ENCODE measurements at places on chromosomes 2 and 18.

- DNase-seq, result no peak
These were observed 28.0 kb upstream of the LMAN1 start for GRCh38 chr18:59386909-59387686.

GRCh38 chr2:43368483-43369385 lies 142.3 kb upstream of the ZFP36L2 start:
- no peak for DNase-seq

GRCh38 chr2:136323935-136324334 lies 206.0 kb upstream of the CXCR4 start:
- DNase-seq, result no peak

GRCh38 chr2:24945907-24946306 lies 25.8 kb downstream of the DNAJC27 start:
- no peak for DNase-seq

GRCh38 chr2:118747637-118748036 lies 99.8 kb downstream of the EN1 start:
- no peak for DNase-seq

DNA sequence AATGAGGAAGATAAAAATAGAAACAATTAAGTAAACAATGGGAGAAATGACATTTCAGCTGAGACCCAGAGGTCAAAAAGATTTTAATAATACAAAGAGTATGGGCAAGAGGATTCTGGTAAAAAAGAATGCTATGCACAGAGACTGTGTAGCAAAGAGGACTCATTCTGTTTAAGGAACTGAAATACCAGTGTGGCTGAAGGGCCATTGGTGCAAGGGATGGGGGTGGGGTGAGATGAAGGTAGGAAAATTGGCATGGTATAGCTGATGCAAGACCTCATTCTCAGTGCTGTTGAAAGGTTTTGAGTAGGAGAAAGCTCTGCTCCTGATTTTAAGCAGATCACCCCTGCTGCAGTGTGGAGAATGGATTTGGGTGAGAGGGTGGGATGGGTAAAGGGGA lies 10.8 kb downstream of the GALNT1 start:
- DNase-seq, result no peak

DNA sequence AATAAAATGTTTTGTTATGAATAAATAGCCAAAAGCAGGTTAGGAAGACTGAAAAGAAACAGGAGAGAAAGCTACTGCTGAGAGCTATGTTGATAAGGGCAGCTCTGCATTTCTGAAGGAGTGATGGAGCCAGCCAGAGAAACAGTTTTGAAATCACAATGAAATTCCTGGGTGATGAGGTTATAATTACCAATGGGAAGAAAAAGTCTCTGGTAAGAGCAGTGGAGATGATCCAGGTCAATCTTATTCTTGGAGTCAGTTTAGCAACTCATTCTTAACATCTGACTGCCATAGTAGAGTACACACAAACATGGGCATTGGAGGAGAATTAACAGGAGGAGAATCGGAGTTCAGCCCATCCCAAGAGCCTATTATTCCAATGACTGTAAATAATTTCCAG lies 2.4 kb downstream of the ALKAL2 start:
- no peak for DNase-seq

DNA sequence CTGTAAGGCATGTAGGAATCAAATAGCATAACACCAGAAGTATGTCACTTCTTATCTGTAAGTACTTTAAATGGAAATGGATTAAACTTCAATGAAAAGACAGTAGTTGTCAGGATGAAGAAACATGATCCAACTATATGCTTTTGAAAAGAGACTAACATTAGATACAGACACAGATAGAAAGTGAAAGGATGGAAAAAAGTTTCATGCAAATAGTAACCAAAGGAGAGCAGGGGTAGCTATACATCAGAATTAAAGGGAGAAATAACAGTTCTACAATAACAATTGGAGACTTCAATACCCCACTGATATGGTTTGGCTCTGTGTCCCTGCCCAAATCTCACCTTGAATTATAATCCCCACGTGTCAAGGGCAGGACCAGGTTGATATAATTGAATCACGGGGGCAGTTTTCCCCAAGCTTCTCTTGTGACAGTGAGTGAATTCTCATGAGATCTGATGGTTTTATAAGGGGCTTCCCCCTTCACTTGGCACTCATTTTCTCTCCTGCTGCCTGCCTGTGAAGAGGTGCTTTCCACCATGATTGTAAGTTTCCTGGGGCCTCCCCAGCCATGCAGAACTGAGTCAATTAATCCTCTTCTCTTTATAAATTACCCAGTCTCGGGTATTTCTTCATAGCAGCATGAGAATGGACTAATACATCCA lies 205.4 kb upstream of the CDH2 start:
- DNase-seq, result no peak

DNA sequence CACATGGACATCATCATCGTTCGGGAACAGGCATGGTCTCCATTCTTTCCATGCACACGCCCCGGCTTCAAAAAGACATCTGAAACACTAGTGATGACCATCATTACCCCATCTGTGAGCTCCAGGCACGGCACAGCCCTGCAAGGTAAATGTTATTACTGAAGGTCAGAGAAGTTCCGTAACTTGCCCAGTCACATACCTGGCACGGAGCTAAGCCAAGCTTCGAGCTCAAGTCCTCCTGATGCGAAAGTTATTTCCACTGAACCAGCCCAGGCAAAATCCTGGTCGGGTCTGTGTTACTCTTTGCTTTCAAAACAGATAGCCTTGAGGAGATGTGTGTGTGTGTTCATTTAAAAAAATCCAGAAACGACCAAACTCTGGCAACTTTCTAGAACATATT lies 22.8 kb downstream of the FHL2 start:
- DNase-seq, result no peak

GRCh38 chr18:34651586-34652369 lies 58.3 kb upstream of the DTNA start:
- peak; percentile 72 for DNase-seq

DNA sequence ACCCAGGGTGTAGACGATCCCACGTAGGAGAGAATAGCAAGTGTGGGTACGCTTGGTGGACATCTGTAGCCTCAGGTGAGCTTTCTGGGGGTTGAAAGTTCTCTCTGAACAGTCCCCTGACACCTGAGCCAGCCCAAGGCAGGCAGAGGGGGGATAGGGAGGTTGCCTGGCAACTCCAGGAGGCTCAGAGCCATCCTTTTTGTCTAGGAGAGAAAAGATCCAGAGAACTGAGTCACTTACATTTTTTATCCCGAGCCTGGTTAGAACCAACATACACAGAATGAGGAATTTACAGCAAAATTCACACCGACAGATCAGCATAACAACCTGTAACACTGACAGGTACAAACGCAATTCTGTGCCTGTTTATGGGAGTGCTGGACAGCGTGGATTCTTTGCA lies 113.2 kb downstream of the SH3BP4 start:
- DNase-seq, result no peak

DNA sequence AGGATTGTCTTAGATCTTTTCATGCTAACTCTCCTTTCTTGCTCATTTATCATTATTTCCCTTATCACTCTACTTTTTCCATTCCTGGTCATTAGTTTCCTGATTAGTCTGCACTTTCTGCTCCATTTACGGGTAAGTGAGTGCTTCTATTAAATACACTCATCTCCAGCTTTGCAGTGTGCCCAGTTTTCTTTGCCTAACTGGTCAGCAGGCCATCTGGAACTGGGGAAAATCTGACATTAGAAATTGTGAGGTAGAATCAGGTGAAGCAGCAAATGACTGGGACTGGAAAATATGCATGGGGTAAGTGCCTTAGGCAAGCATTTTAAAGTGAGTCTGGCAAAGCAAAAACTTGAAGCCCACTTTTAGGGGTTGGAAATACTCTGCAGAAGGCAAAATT lies 29.2 kb downstream of the G6PC2 start:
- DNase-seq, result no peak

DNA sequence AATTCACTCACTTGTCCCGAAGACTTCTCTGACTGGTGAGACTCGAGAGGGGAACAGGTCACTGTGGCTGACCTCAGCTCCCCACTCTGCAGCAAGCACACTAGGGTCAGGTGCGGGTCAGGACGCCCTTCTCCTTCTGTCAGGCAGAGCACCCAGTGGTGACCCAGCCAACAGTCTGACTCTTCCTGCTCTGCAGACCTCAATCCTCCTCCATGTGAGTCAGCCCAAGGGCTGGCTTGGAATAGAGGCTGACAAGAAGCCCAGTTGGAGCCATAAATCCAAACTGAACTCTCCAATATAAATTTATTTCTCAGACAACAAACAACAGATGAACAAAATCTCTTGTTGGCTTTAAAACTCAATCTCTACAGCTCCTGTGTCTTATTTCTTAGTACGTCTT lies 253.1 kb downstream of the SH3BP4 start:
- DNase-seq, result no peak

DNA sequence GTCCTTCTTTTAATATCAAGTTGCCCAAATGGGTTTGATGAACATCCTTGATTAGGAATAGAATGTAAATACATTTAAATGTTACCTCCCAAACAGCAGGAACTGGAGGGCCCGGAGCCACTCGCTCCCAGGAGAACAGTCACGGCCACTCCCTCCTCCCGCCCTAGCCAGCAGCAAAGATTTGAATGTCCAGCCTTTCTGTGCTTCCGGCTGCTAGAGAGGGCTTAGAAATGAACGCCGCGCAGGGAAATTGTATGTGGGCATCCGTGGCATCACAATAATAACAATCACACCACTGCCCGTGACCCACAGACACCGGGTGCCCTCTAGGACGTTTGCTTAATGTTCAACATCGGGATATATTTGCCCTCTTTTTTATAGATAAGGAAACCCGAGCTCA lies 164.9 kb upstream of the SALL3 start:
- DNase-seq, result no peak

- DNase-seq, result no peak
These were observed 54.8 kb upstream of the FRZB start for GRCh38 chr2:182921234-182921633.

- DNase-seq, result no peak
These were observed 13.0 kb upstream of the FHL2 start for GRCh38 chr2:105411720-105412407.

DNA sequence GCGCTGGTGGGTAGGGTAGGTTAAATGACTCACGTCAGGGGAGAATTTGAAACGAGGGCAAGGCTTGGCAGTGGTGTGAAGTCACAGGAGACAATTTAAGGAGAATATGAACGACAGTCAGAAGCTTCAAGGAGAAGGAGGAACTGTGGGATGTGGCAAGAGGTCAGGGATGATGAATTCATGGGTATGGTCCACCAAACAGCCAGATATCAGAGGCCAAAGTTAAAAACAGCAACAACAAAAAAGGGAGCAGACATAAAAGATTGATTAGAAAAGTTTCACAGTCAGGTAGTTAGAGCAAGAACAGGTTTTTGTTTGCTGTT lies 1.4 kb upstream of the ZNF396 start:
- no peak for DNase-seq

- DNase-seq, result no peak
These were observed 254.4 kb upstream of the TANK start for GRCh38 chr2:160905862-160906261.

DNA sequence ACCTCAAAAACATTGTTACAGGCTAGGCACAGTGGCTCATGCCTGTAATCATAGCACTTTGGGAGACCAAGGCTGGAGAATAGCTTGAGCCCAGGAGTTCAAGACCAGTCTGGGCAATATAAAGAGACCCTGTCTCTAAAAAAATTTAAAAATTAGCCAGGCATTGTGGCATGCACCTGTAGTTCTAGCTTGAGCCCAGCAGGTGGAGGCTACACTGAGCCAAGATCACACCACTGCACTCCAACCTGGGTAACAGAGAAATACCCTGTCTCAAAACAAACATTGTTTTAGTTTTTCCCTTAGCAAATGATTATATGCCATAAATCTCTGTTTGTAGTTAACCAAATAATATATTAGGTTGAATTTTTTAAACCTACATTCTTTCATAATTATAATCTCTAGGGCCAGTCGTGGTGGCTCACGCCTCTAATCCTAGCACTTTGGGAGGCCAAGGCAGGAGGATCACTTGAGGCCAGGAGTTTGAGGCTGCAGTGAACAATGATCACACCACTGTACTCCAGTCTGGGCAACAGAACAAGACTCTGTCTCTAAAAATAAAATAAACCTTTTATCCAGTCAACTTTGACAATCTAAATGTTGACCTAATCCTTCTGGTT lies 13.3 kb upstream of the CYP20A1 start:
- peak; percentile 48 for DNase-seq

GRCh38 chr18:62494764-62495163 lies 28.1 kb upstream of the ZCCHC2 start:
- no peak for DNase-seq

DNA sequence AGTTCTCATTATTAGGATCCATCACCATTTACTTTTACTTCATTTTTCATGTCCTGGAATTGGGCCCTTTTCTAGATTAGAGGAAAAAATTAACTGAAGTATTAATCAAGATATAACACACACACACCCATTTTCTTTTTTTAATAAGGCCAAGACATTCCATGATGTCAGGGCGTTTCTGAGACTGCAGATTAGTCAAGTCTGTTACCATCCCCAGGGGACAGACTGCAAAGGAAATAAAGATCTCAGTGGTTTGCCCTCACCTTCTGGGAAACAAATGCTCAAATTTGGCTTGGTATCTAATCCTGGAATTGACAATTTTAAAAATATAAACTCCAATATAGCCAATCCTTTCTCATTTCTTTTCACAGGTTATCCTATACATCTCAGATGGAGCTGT lies 27.4 kb downstream of the RMP24 start:
- DNase-seq, result no peak

Data from Kasumi-1 (cell line).